Left renal pelvis (tissue), 4 donors: ENCODE measurements at places on chromosomes 6 and 20. TPM values are rescaled to one million over a fixed set of nuclear protein-coding genes. Genes with fewer than 3 reads are reported as not detected.

DNA sequence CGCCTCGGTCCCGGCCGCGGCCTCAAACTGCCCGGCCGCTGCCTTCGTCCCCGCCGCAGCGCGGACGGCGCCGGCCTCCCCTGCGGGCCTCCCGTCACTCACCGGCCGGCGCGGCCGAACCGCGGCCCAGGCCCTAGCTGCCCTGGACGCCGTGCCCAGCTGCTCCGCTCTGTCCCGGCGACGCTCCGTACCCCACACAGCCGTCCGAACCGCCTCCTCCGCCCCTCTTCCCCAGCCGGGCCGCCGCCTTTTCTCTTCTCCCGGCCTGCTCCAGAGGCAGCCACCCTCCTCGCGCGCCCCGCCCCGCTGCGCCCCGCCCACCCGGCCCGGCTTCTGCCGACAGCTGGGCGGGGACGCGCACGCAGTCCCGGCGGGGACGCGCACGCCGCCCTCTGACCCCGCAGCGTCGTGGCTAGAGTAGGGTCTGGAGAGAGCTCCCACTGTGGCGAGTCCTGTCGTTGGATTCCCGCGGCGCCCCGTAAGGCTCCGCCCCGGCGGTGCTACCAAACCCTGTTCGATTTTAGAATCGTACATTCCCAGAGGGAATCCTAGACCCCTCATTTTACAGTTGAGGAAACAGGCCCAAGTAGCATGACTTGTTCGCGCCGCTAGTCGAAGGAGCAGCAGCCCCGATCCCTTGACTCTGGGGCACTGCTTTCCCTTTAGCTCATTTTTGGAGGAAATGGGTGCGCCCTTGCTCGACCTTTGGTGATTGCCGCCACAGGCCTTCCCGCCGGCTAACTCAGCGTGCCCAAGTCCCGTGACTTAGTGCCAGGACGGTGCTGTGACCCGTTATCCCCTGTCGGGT lies at the start of gene FBXO30:
TSS of gene FBXO30 (minus strand) at position 295 of the 808 bp plus-strand sequence. CDS start 8,390 bp downstream, outside the sequence.
- peak; percentile 89 for DNase-seq

GRCh38 chr6:169266746-169267591 lies 13.3 kb upstream of the THBS2 start:
- DNase-seq = no peak

GHRH gene
- polyA plus RNA-seq = not detected

DNA sequence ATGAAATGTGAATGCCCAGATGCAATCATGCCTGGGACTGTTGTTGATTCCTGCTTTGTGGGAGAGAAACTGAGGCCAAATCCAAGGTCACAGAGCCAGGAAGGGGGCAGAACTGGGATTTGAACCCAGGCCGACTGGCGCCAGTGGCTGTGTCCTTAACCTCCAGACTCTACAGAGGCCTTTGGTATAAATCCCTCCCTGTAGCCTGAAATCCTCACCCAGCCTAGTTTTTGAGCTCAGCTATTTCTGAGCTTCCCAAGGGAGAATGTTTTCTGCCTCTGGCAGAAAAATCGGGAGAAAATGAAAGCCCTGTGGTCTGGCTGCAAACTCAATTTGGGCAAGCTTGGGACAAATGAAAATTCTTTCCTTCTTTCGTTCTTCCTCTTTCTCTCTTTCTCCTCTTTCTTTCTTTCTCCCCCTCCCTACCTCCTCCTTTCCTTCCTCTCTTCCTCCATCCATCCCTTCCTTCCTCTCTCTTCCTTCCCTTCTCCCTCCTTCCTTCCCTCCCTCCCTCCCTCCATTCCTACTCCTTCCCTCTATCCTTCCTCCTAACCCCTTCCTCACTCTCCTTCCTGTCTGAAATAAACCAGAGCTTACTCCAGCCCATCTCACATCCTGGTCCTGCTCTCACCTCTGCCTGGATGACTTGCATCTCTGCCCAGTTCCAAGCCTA lies 34.9 kb downstream of the SNAI1 start:
- DNase-seq = no peak

MYMX gene
- polyA plus RNA-seq = 1.1 TPM

DNA sequence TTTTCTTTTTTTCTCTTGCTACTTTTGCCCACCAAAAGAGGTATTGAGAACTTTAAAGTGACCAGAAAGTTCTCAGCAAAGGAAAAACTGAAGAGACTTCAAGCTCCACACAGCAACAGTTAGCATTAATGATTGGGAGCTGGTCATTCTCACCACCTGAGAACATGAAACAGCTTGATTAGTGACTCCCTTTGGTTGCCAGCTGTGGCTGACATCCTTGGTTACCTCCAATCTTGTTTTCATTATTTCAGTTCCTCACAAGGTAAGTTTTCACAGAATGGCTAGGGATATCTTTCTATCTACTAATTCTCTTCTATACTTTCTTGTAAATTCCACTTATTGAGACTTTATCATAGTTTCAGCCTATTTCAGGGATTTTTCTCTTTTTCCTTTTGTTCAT lies 427.9 kb downstream of the QKI start:
- DNase-seq = no peak

ZBP1 gene
- not detected for polyA plus RNA-seq

HSPA1B gene
- 111 TPM for polyA plus RNA-seq

GRCh38 chr6:15892369-15892768 lies 229.5 kb upstream of the DTNBP1 start:
- no peak for DNase-seq

GRCh38 chr20:6075428-6076219 lies 21.8 kb upstream of the LRRN4 start:
- DNase-seq = no peak

DNA sequence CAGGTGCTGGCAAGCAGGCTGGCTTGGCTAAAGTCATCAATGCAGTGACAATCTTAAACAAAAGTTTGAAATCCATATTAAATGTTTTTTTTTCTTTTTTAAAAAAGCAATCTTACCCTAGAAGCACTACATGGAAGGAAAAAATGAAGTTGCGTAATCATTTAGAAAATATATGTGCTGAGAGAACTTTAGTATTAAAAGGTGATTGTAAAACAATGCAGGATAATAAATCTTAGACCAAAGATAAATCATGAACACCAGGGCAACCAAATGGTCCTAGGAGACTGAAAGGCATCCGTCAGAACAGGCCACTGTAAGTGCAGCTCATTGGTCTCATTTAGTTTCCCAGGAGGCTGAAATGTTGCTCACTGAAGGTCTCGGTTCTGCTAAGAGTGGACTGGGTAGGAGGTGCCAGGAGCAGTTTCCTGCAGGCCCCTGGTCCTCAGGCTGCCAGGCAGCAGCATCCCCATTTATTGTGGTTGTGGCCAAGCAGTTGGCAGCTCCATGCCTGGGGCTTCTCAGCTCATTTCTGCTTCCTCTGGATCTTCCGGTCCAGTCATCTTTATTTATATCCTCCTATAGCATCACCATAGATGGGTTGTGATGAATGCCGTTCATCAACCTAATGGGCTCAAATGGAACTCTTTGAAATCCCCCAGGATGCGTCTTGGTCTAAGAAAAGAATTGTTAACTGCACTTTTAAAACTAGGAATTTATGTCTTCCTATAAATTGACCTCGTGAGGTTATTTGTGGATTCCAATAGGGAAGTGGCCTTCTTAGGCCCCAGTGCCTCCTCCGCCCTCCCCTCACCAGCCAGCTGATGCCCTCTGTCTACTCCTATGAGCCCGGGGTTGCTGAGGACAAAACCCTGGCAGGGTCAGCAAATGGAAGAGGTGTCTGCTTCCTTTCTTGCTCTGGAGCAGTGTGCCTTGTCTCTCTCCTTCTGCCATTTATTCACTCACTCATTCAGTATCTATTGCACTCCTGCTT lies 269.0 kb downstream of the UST start:
- no peak for DNase-seq

GRCh38 chr6:123990376-123990775 lies 186.7 kb downstream of the NKAIN2 start:
- no peak for DNase-seq

GRCh38 chr6:105375797-105376196 lies 27.1 kb downstream of the PREP start:
- DNase-seq = no peak
